ENCODE measurements at places on chromosomes 5 and 9.

- no peak for DNase-seq
Measured at GRCh38 chr9:14317667-14318320, 3.9 kb upstream of the NFIB start.

DNA sequence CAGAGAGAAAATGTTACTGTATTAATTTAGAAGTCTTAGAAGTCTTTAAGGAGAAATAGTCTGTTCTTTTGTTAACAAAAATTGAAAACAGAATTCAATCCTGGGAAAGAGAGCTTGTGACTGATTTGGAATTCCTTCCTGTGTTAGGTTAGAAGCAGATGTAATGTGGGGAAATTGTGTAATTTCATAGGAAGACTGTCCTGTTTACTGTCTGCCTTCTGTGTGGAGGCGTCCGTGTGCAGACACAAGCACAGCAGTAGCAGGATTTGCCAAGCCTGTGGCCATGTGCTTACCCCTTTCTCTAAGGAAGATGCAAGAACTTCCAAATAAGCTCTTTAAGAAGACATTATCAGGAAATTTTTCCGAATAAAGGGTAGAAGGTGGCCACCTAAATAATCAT, 36.7 kb upstream of the F2R start:
- DNase-seq, result no peak

GRCh38 chr5:174323878-174324281, 278.4 kb downstream of the NSG2 start:
- DNase-seq, result no peak

DNA sequence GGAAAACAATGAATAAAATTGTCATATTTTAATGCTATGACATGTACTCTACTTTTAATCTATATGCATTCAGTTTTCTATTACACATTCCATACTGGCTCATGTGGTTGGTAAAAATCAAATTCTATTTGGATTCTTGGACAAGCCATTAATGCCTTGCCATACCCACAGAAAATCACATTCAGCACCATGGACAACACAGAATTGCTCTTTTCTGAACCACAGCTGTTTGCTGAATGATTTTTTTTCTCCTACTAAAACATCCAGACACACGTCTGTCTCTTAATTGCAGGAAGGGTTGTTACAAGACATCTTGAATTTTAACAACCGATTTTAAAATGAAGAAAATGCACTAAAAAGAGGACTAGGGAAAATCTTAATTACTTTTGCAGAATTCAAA, 675.6 kb downstream of the BRINP1 start:
- DNase-seq, result no peak

- DNase-seq, result no peak
Measured at GRCh38 chr9:111301195-111301594, 28.8 kb downstream of the OR2K2 start.

DNA sequence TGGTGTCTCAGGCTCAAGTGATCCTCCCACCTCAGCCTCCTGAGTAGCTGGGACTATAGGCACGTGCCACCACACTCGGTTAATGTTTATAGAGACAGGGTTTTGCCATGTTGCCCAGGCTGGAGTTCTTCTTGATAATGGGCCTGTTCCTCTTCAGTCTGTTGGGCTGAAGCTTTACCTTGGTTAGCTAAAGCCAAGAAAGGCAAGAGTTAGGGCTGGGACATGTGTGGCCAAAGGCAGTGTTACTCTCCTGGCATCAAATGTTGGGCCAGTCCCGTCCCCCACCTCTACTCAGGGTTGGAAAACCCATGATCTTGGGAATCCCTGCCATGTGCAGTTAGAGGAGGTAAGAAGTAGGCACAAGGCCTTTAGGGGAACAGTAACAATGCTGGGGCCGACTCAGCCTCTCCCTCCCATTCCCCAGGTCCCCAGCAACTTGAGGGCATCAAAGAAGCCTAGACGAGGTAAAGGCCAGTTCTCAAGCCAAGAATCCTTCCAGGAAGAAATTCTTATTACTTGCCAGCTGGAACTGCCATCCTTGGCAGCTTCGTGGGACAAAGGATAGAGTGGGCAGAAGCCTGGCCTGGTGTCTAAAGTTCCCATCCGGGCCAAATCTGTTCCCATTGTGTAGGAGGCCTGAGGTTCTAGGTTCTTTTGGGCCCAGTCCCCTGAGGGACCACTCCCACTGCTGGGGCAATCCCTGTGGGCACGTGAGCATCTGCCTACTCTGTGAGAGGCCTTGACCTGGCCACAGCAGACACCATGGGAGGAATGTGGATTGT, 4.5 kb downstream of the EGR1 start:
- no peak for DNase-seq

GRCh38 chr5:2588850-2589501, 162.5 kb downstream of the IRX2 start:
- no peak for DNase-seq

DNA sequence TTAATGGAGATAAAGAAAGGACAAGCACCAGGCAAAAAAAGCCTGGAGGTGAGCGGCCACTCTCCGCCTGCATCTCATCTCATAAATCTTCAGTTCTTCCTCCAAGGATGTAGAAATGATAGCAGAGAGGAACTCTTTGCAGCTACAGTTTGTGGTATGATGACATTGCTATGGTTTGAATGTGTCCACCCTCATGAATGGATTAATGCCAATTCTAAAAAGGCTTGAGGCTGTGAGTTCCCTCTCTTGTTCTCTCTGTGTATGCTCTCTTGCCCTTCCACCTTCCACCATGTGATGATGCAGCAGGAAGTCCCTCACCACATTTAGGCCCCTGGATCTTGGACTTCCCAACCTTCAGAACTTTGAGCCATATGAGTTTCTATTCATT, 126.4 kb downstream of the SPOCK1 start:
- no peak for DNase-seq

GRCh38 chr9:121825031-121825691, 173.7 kb downstream of the DAB2IP start:
- no peak for DNase-seq

Data from stimulated activated CD4-positive, alpha-beta T cell treated with anti-CD3 and anti-CD28 coated beads, TNF-alpha, amount 100 ng/mL, for 4 hours (primary cell).